ENCODE measurements at places on chromosomes 6 and 20.

DNA sequence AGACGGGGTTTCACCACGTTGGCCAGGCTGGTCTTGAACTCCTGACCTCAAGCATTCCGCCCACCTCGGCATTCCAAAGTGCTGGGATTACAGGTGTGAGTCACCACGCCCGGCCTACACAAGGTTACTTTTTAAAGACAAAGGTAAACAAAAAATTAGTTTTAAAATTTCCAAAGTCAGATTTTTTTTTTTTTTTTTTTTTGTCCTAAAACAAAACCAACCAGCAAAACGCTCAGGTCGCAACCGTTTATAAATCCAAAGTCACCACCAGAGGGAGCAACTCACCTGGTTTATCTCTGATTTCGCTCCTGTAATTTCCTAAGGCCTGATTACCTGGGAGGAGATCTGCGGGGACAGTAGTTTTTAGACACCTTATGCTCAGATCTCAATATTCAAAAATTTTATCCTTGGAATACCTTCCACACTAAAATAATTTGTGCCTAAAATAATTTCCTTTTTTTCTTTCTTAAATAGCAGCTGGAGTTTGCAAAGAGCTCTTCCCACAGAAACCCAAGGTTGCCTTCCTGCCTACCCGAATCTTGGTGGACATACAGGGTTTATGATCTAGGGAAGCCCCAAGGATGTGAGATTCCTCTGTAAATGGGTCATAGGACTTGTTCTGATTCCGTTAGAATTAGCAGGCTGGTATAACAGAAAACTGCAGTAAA, 19.8 kb upstream of the TREM1 start:
- DNase-seq, result peak; percentile 42

- peak; percentile 13 for DNase-seq
Measured at GRCh38 chr6:12150812-12151432, 138.8 kb downstream of the HIVEP1 start.

- peak; percentile 23 for DNase-seq
Measured at GRCh38 chr6:157314705-157315321, 8.5 kb downstream of the TMEM242 start.

GRCh38 chr6:113939825-113940224, 31.1 kb downstream of the HDAC2 start:
- no peak for DNase-seq

DNA sequence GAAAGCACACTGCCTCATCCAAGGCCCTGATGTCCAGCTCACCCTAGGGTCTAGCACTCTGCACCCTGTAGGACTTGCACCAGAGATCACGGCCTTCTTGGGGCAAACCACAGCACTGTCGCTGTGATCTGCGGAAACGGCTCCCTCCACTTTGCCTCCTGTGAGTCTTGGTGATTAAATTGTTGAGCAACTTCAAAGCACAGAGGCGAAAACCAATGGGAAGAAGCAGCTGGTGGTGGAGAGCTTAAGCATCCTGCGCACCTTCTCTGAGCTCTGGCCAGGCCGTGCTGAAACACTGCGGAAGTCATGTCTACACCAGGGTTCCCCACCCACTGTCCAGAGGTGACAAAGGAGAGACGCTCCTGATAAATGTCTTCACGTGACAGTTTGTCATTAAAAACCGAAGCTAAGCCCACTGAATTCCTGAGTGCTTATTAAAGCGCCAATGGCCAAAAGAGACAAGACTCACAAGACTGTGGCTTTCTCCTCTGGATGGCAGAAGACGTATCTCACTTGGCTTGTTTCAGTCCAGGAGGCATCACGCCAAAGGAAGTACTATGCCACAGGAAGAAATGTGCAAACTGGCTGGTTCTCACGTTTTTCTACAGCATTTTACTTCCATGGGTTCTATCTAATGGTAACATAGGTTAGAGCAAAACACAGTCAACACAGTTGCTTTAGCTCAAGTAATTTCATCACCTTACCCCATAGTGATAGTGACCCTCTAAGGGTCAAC, 3.1 kb downstream of the RAMACL start:
- DNase-seq, result no peak

DNA sequence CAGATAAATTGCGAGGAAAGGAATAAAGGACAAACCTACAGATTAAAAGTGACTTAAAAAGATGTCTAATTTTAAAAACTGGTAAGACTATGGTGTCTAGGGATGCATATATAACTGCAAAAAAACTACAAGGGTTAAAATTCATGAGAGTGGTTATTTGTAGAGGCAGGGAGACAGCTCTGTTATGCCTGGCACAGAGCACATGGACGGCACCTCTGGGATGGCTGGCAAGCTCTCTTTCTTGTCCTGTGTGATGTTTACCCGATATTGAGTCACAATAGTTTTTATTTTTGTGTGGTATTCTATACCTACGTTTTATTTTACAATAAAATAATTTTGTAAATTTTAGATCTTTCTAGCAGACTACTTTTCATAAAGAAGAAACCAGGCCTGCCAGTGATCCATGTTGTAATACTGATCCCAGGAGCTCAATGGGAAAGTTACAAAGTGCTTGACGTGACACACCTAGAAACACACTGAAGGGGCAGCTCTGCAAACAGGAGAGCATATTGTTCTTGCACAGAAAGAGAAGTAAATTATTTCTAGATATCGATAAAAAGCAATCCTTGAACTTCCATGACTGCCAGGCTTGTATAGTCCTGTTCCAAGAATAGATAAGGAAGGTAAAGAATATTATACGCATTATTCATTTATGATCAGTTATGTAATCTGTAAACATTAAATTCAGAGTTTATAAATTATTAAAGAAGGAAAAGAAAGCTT, 290.0 kb downstream of the PTPRK start:
- no peak for DNase-seq

GRCh38 chr6:104884867-104885517, 25.3 kb upstream of the HACE1 start:
- no peak for DNase-seq

- DNase-seq, result no peak
Measured at GRCh38 chr6:111088668-111089003, 1.3 kb downstream of the SLC16A10 start.

DNA sequence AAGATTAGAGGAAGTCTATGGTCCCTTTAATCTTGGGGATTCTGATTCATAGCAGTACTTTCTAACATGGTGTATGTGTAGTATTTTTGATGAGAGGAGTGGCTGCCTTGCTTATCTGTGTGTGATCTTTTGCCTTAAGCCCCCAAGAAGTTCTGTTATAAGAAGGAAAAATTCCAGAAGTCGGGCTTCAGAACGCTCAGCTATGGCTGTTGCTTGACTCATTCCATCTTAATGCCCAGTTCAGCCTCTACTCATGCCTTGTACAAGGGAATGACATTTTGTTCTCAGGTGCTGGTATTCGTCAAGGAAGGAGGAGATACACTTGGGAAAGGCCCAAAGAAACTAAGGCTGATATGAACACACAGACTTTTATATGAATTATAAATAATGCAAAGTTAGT, 713.0 kb upstream of the MARCKS start:
- no peak for DNase-seq

GRCh38 chr6:111406200-111406721, 76.8 kb downstream of the REV3L start:
- no peak for DNase-seq

GRCh38 chr20:21315138-21315537, 12.0 kb downstream of the XRN2 start:
- no peak for DNase-seq
